ENCODE measurements at places on chromosomes 3 and 15. TPM values are rescaled to one million over a fixed set of nuclear protein-coding genes. Genes with fewer than 3 reads are reported as not detected.

Gene SLC28A2
- not detected for total RNA-seq

Gene MASP1
- 0.34 TPM for total RNA-seq

- no peaks in the 10 kb centered on the region for H3K27me3 ChIP-seq
- H3K4me1 ChIP-seq: no peaks in the 10 kb centered on the region
- no peaks in the 10 kb centered on the region for H3K36me3 ChIP-seq
- no peak overlapping the region for H3K27ac ChIP-seq
- no peak overlapping the region for H3K4me3 ChIP-seq
- DNase-seq: no peak
Observed at GRCh38 chr15:85401108-85401774, 20.8 kb downstream of the AKAP13 start.

GRCh38 chr3:107629566-107629965 is 106.8 kb downstream of the BBX start:
- H3K36me3 ChIP-seq: no peaks in the 10 kb centered on the region
- no peaks in the 10 kb centered on the region for H3K4me1 ChIP-seq
- no peaks in the 10 kb centered on the region for H3K27me3 ChIP-seq
- DNase-seq: no peak
- no peak overlapping the region for H3K27ac ChIP-seq
